Stimulated activated CD8-positive, alpha-beta memory T cell treated with anti-CD3 and anti-CD28 coated beads, Interleukin-4, amount 100 ng/mL, for 24 hours (primary cell): ENCODE measurements at places on chromosomes 11 and 22.

DNA sequence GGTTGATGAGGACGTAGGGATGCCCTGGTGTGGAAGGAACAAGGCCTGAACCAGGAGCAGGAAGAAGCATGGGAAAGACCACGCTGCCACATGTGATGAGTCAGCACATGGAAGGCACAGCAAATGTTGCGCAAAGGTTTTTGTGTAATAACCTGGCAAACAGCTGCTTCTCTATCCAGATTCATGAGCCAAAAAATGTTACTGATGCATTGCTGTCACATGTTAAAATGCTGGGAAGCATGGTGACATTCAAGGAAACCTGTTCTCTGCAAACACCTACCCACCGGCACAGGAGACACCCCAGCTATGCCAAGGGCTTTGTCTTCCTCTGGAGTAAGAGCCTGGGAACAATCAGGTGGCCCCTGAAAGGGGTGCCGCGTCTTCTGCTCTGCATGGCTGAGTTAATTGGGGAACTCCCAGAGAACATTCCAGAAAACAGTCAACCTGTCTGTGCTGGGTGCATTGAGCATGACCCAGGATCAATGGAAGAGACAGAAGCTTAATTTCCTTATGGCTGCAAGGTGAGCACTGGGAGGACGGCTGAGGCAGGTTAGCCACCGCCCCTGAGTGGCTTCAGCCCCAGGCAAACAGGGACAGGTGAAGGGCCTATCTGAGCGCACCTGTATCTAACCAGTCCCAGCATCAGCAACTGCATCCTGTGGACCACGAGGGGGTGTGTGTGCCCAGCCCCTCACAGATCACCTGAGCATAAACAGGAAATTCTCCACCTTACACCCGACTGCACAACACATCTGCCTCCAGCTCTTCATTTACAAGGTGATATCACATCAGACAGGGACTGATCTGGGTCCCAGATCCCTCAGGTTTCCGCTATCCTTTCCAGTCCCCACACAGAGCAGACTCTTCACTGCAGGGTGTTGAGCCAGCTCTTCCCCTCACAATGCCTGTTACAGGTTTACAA is 108.4 kb downstream of the GGTLC2 start:
- no peak for DNase-seq

DNA sequence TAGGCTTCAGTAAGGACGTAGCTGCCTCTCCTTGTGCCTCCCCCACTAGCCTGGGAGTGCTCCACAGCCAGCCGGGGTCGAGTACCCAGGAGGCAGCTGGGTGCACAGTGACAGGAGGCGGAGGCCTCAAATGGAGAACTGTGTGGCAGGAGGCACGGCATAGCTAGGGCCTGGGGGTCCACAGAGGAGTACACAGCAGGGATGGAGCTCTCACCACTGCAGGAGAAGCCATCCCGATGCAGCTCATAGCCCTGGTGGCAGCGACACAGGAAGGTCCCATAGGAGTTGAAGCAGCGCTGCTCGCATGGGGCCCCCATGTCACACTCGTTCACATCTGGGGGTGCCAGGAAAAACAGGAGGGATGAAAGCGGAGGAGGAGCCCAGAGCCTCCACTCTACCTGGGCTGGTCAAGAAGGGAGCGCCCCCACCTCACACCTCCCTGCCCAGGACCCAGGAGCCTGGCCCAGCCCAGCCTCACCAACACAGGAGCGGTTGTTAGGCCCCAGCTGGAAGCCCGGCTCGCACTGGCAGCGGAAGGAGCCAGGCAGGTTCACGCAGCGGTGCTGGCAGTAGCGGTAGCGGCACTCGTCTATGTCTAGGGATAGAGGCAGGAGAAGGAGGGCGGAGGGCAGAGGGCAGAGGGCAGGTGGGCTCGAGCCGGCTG is 2.8 kb downstream of the EFEMP2 start:
- DNase-seq, result no peak

- DNase-seq, result no peak
Measured at GRCh38 chr22:42270176-42270509, 310 bp downstream of the TCF20 start.

DNA sequence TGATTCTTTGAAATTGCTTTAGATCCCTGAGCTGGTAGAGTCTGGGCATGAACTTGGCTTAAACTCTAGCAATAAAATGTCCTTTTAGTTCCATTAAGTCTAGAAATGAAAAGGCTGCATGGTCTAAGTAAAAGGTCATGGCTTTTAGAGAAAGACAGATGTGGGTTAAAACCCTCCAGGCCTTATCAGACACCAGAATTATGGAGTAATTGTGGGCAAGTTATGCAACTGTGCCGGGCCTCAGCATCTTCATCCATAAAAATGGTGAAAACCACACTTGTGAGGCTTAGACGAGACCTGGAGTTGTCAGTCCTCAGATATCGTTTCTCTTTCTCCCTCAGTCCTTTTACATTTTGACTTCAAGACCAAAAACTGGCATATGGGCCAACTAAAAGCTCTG is 597.9 kb upstream of the KIRREL3 start:
- DNase-seq, result no peak

DNA sequence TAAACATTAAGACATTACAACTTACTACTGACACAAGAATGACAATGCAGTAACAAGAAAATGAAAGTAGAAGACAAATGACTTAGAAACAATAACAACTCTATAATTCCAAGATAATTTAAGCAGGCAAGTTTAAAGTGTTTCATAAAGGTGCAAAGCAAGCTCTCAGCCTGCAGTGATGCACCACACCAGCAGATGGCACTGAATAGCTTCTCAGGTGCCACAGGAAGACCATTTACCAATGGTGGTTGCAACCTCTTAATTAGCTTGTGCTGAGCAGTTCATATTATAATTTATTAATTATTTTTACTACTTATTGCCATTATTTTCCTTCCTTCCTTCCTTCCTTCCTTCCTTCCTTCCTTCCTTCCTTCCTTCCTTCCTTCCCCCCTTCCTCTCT is 60.6 kb downstream of the NXPE2 start:
- DNase-seq, result peak; percentile 7

GRCh38 chr11:34600339-34601084 is 20.4 kb upstream of the EHF start:
- DNase-seq, result no peak

DNA sequence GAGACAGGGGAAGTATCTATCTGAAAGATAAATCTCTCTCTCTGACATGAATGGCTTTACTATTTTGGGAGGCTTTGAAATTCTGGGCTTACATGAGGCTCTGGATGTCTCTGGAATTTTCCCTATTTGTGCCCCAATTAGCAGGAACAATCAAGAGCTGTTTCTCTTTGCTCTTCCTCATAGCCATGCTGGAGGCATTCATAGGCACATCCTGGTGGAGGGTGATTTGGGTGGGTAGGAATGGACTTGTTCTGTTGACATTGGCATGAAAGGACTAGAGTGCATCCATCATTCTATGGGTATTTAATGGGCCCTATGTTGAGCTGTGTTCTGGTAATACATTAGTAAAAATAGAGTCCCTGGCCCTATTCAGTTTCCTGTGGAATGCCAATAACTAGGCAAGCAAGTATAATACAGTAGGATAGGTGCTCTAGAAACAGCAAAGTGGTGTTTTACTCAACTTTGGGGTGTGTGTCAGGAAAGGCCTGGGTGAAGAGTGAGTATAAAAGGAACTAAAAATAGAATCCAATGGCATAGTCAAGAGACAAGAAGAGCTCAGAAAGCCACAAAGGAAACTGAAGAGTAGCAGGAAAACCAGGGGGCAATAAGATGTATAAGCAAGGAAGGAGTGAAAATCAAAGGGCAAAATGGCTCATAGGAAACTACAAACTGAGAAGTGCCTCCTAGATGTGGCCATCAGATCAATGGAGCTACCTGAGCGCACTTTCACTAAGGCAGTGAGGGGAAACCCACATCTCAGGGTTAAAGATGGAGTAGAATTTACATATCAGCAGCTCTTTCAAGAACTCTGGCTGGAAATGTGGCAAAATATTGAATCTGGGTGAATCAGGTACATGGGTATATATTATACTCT is 45.0 kb downstream of the CWC15 start:
- DNase-seq, result no peak

DNA sequence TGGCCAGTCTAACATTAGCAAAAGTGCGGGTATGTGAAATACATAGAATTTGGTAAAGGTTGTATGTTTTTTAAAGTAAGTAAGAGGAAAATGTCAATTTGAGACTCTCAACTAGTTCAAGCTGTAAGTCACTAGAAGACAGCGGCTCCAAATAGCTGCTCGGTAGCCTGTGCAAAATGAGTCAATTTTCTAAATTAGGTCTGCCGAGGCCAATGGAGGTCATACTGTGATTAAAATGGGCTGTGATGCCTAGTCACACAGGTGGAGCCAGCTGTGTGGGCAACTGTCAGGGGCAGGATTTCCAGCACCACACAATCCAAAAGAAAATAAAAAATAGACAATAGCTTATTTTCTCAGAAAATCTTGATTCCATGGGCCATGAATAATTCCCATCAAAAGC is 32.3 kb downstream of the KCNA4 start:
- DNase-seq, result no peak

DNA sequence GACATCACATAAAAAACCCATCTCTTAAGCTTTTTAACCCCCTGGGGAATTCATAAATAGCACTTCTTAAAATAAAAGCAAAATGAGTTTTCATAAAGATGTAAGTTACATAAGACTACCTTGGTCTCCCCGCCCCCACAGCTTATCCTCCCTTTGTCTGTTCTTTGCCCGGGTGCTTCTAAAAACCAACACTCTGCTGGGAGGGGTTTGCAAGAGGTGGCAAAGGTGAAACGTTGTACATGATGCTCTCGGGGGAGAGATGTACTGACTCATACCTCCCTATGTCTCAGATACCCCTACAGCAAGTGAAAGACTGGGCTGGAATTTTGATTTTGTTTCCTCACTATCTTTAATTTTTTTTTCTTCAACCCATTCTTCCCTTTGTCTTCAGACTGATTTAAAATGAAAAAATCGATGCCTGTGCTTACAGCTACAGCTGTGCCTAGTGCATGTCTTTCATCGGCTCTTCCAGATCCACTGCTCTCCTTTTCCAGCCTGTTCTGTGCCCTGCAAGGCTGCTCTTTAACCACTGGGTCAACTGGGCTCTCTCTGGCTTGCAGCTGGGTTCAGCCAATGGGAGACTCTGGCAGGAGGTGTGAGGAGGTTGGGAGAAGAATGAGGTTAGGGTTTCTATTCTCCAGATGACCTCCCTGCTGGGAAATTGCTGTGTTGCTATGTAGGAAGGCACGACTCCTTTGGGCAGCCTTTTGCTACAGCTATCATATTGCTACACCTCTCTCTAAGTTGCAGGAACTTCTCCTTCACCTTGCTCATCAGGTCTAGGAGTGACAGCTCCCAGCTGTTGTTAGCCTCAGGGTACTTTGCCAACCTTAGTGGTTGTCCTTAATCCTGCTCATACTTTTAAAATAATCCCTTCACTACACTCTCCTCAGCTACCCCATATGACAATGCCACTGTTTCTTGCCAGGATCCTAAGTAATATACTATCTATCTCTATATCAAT is 266.5 kb downstream of the TENM4 start:
- DNase-seq, result no peak

- DNase-seq, result no peak
Measured at GRCh38 chr11:68940651-68941323, 37.1 kb downstream of the IGHMBP2 start.

GRCh38 chr22:37449331-37450001 is 22.2 kb upstream of the ELFN2 start:
- no peak for DNase-seq

GRCh38 chr11:118606157-118606843 is 1.1 kb upstream of the PHLDB1 start:
- DNase-seq, result no peak

GRCh38 chr11:6202041-6202440 is 3.0 kb downstream of the OR52W1 start:
- DNase-seq, result no peak

- DNase-seq, result no peak
Measured at GRCh38 chr22:37218771-37219411, 6.6 kb upstream of the SSTR3 start.

DNA sequence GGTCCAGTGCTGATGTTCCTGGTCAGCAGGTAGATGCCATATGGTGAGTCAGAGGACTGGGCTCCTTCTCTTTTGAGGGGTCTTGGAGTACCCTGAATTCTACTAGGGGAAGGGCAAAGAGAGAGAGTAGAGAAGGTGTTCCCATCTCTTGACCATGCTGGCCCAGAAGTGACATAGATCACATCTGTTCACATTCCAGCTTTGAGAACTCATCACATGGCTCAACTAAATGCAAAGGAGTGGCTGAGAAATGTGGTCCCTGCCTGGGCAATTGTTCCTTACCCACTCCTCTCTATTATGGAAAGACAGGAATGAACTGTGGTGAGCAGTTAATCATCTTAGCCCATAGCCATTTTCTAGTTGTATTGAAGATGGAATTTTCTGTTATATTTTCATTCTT is 105.4 kb upstream of the TIMP3 start:
- DNase-seq, result no peak

- DNase-seq, result no peak
Measured at GRCh38 chr22:24510637-24511625, 15.8 kb downstream of the UPB1 start.

GRCh38 chr11:65862191-65862735 is 2.0 kb downstream of the MUS81 start:
- DNase-seq, result no peak

DNA sequence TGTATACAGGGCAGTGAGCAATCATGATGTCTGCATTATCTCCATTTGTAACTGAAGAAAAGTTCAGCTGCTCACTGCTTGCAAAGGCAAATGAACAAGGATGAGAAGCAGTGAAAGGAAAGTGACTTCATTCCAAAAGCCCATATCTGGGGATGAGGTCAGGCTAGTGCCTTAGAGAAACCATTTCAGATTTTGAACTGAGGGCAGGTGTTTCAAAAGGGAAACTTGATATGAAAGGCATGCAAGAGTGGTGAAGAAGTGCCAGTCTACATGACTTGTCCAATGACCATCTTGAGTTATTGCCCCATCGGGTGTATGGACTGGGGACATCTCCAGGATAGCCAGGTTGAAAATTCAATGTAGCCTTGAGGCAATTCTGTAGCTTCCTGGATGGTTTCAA is 7.3 kb upstream of the APOL4 start:
- DNase-seq, result no peak

DNA sequence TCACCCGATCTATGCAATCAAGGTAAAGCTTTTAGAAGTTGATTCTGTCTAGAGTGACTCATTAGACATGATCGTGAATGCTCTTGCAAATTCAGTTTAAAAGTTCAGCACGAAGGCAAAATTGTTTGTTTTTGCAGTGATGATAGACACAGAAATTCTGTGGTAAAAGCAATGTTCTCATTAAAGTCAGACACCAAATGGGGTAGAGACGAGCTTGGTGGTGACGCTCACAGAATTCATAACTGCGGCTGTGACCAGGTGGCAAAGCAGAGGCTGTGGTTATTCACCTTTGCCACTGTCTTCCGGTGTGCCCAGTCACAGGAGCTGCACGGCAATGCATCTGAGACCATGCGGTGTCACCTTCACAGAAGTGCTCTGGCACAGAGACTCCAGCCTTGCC is 83.4 kb downstream of the WNT7B start:
- no peak for DNase-seq

GRCh38 chr11:58957922-58958321 is 18.6 kb downstream of the GLYATL1 start:
- no peak for DNase-seq

DNA sequence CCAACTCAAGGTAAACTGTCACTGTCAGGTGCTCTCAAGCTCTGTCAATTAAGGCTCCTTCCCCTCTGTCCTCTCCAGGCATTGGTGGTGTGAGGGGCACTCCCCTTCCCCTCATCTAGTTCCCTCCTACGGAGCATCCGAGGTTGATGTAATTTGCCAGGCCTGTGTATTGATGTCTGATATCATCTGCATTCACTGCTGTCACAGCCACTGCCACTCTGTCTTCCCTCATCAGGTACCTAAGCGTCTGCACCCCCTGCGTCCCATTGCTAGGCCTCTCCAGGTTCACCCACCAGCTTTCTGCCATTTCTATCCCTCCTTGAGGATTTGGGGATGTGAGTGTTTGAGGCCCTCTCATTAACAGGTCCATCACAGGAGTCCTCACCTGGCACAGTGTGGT is 50.0 kb upstream of the SYT13 start:
- no peak for DNase-seq
